GM10248 (cell line): ENCODE measurements at places on chromosomes 3 and 15.

DNA sequence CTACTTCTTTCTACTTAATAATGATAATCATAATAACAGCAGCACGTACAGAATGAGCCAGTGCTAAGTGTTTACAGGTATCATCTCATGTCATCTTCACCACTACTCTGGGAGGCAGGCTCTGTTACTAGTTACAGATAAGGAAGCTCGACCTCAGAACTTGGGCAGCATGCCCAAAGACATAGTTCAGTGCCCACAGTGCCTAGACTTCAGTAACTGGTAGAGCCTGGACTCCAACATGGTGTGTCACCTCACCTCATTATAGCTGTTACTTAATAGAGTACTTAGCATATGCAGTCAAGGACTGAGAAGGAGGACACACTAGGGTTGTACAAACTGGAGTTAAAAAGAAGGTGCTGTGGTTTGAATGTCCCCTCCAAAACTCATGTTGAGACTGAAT lies 7.6 kb downstream of the GADL1 start:
- no peak for DNase-seq

GRCh38 chr3:32175607-32176197 lies 62.8 kb upstream of the CMTM8 start:
- peak; percentile 58 for DNase-seq

DNA sequence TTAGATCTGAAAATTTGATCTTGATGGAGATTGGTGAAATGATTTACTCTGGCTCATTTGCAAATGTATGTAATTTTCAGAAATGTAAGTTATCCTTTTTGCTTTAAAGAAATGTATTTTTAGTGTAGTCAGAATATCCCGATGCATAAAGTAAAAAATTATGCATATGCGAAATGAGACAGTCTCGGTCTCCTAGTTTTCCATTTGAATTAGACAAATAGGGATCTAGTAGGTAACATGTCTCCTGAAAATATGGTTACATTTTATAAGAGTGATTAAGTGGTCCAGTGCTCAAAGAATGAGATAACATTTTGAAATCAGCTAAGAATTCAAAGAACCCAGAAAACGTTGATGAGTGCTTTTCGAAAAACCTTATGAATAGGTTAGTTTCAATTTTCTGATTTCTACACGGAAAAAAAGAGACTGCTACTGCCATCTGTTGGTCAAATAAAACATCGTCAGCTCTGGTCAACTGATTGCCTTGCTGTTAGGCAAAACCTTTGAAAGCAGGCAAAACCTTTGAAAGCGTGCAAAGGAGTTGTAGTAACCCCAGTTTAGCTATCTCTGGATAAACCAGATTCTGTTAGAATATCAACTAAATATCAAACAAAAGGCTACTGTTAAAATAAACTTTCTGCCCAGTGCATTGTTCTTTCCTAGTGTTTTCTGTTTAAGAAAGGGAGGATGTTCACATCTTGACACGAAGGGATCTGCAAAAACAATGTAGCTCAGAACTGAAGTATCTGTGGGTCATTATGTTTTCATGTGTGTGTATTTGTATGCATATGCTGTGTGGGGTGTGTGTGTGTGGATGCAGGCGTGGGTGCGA lies 59.3 kb upstream of the CHMP2B start:
- DNase-seq: peak; percentile 14

- DNase-seq: no peak
These were observed 739.6 kb downstream of the NAALADL2 start for GRCh38 chr3:175598740-175599139.

DNA sequence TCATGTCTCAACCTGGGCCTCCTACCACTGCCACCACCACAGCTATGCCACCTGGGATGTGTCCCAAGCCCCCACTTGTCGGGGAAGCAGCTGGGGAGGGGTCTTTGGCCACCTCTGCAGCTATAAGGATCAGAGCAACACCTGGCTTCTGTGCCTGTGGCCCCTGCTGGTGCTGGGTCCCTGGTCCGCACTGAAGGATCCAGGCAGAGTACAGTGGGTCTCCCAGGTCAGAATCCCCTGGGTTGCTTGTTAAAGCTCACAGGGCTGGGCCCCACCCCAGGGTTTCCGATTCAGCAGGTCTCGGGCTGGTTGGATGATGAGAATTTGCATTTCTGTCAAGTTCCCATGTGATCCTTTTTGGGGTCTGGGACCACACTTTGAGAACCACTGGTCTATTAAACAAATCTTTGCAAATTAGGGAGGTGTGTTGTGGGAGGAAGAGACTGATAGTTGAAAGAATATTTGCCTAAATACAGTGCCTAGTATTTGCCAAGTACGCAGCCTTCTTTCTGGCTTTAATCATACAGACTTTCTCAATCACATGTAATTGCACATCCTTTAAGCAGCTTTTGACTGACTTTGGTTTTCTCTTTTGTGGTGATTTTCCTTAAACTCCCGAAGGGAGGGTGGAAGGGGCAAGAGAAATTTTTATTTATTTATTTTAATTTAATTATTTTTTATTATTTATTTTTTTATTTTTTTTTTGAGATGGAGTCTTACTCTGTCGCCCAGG lies 127.3 kb downstream of the IGF1R start:
- no peak for DNase-seq

DNA sequence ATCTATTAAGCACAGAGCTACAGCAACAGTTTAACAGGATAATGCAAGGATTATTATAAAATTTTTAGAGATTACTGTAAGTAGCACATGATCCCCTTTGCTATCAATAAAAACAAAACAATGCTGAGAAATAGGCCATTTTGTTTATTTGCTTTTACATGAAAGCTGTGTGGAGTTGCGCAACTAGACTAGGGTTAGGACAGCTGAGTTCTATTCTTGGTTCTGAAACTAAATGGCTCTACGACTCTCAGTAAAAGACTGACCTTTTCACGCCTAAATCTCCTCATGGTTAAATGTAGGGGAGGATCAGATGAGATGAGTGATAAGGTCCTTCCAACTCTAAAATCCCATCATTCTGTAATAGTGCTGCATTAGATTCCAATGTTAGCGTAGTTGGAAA lies 25.0 kb downstream of the KCNMB2 start:
- no peak for DNase-seq

GRCh38 chr3:179463319-179463718 lies 12.0 kb upstream of the GNB4 start:
- no peak for DNase-seq
